GM04504 (cell line): ENCODE measurements at places on chromosomes 4 and X.

DNA sequence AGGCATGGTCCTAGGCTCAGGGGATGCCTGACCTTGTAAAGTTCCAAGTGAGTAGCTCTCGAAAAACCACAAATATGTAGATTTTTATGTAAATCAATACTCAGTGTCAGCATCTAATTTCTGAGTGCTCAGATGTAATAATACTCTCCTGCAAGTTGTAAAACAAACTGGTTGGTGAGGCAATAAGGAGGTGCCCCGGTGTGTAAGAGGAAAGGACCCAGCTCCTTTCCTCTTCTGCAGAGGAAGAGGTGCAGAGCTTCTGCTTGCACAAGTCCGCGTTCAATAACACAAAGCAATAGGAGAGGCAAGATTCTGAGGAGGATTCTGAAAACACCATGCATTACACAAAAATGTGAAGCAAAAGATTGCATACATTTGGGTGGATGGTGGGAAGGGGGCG is 43.6 kb upstream of the ENPP6 start:
- no peak for DNase-seq

DNA sequence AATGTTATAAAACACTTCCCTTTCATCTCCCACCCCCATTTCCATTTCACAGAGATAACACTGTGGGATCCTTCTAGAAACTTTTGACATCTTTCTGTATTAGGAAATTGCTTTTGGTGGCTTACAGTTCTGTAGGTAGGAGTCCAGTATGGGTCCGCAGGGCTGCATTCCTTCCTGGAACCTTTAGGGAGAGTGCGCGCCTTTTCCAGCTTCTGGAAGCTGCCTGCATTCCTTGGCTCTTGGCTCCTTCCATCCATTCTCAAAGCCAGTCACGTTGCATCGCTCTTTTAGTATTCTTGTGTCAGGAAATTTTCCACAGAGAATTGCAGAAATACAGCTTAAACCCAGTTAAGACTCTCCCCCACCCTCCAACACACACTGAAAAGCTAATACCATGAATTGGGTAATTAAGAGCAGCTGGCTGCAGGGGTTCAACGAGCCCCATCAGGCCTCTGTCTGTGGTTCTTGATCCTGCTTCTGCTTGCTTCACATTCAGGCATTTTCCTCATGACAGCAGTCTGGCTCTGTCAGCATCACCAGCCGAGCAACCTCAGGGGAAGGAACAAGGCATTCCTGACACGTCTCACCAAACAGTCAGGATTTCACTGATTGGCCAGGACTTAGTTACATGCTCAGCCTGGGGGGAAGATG is 48.8 kb downstream of the SEPTIN11 start:
- no peak for DNase-seq

- peak; percentile 19 for DNase-seq
Measured at GRCh38 chr4:173990126-173990868, 293.2 kb downstream of the FBXO8 start.

- no peak for DNase-seq
Measured at GRCh38 chr4:41189076-41189475, 25.3 kb downstream of the APBB2 start.

DNA sequence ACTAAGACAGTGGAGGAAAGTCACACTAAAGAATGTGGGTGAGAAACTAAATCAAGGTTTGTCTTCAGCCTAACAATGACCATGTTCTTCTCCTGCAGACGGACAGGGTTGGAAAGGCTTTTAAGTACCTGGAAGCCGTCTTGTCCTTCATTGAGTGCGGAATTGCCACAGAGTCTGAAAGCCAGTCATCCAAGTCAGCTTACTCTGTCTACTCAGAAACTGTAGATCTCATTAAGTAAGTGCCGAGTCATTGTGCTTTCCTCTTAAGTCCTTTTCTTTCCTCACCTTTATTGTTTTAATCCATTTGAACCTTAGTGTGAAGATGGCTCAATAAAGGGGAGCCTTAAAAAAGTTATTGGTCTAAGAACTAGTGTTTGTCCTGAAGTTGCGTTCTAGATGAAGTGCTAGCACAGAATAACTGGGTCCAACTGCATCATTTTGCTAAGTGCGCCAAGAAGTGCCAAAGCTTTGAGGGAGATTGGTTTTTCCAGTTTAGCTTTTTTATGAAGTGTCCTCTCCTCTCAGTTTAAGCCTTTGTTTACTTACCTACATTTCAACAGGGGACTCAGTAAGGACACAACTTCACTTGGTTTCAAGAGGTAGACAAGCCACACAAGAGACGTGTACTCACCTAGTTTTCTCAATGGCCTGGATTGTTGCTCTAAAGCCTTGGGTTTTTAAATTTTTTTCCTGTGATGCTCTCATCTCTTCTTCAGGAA is 89.3 kb downstream of the KLHL8 start:
- DNase-seq: no peak
